Right cardiac atrium (tissue), 5 donors: ENCODE measurements at places on chromosomes 5 and 9. TPM values are rescaled to one million over a fixed set of nuclear protein-coding genes. Genes with fewer than 3 reads are reported as not detected.
A peak's percentile ranks its signal among the peaks of the same experiment; 100 is the strongest.

Gene SCAI
- total RNA-seq = 4.8 TPM

Gene CCDC171
- 1.9 TPM for total RNA-seq

Gene KCNIP1
- not detected for total RNA-seq

Gene DAB2
- total RNA-seq = 21.8 TPM

Gene P4HA2
- 103 TPM for total RNA-seq

GRCh38 chr5:14292766-14293658 lies 149.9 kb downstream of the TRIO start:
- no peak for DNase-seq

GRCh38 chr5:149445739-149446369 lies 66.8 kb upstream of the IL17B start:
- DNase-seq = peak; percentile 66

GRCh38 chr5:134088994-134089560 lies 25.4 kb upstream of the TCF7 start:
- no peak for DNase-seq

DNA sequence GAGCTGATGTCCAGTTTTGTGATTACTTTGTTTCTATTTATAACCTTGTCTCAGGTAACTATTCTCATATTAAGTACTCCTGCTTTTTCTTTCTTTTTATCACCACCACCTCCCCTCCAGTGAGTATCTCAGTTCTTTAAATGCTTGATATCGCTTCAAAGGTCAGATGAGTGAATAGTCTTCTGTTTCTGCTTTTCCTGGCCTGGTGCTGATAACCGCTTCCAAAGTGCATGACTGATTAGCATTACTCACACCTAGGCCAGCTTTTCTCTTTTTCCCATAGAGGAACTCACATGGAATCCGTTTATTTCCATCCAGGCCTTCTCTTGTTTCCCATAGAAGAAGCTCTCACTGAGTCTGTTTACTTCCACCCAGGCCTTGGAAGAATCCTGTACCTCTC lies 3.2 kb downstream of the SLC36A1 start:
- DNase-seq = no peak

- DNase-seq = no peak
Measured at GRCh38 chr5:11719888-11720481, 184.3 kb downstream of the CTNND2 start.

GRCh38 chr9:100662122-100662521 lies 84.2 kb downstream of the CAVIN4 start:
- no peak for DNase-seq

DNA sequence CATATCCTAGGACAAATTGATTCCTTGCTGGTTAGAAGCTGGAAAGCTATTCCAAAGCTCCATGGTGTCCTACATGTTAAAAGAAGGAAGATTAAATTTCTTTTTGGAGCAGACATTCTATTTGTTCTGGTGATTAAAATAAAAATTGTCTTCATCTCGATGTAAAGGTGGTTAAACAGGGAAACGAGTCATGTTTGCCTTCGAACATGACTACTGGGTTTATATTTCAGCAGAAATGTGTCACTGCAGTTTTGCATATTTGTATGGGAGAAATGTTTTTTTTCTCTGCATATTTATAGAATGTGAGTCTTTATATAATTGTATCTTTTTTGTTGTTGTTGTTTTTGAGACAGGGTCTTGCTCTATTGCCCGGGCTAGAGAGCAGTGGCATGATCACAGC lies 36.4 kb downstream of the ADAMTS12 start:
- no peak for DNase-seq

GRCh38 chr5:149747141-149747832 lies 17.2 kb downstream of the PPARGC1B start:
- DNase-seq = peak; percentile 53

GRCh38 chr9:69584759-69585158 lies 87.4 kb downstream of the APBA1 start:
- DNase-seq = no peak

DNA sequence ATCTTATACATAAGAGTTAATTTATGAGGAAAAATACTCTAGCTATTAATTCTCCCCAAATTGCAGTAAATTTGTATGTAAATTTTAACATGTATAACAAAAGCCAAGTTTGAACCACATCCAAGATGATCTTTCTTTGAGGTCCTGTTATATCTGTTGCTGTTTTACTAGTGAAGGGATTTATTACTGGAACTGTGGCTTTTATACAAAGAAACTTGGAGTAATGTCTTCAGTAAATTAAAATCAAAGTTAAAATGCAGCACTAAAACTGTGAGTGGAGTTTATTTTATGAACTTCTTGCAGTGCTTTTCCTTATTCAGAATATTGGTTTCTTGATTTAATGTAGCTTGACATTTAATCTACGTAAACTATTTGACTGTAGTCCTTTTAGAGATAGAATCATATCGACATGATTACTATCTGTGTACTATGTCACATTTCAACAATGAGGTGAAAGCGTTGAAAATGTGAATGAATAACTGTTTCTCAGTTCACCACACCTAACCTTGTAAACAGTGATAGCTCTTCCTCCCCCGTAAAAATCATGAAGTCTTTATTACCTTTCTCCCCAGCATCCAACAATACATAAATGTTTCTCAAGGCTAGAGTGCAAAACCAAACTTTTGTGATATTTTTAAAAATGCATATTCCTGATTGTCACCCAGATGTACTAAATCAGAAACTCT lies 53.2 kb upstream of the ISOC1 start:
- DNase-seq = no peak

- DNase-seq = peak; percentile 74
Measured at GRCh38 chr5:150511578-150512367, 3.8 kb downstream of the NDST1 start.

- DNase-seq = no peak
Measured at GRCh38 chr9:77901771-77902170, 129.8 kb downstream of the GNAQ start.

DNA sequence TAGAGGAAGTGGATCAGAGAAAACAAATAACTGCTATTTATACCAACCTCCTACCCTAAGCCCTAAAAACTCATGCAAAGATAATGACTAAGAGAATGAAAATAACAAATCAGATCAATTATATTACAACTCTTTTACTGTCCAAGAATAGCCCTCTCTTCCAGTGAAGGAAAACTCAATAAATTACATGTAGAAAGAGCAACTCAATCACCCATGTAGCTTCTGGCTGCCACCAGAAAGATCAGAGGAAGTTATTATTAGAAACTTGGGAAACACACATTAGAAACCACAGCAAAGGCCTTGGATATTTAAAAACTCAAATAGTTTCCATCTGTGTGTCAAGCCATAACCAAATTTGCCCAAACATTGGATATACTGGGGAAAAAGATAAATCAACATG lies 134.0 kb upstream of the TARS1 start:
- DNase-seq = no peak

GRCh38 chr9:88998503-88998902 lies 7.2 kb downstream of the S1PR3 start:
- DNase-seq = no peak

- DNase-seq = no peak
Measured at GRCh38 chr9:130167927-130168326, 4.3 kb upstream of the NCS1 start.

GRCh38 chr5:168843277-168844015 lies 264.3 kb upstream of the PANK3 start:
- no peak for DNase-seq

DNA sequence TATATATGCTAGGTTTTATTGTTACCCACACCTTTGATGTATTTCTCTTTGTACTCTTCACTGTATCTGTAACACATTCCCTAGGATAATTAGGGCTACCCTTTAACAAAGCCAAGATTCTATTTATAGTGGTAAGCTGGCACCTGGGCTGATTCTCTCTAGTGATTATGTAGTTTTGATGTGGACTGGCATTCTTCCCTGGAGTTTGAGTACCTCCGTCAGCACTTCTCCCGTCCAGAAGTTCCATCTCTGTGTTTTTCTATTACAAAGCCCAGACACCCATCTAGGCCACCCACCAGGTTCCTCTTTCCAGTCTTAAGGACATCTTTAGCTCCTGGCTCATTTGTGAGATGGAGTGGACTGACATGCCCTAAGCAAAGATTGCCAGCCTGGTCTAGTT lies 55.9 kb upstream of the CDKN2B start:
- DNase-seq = no peak

DNA sequence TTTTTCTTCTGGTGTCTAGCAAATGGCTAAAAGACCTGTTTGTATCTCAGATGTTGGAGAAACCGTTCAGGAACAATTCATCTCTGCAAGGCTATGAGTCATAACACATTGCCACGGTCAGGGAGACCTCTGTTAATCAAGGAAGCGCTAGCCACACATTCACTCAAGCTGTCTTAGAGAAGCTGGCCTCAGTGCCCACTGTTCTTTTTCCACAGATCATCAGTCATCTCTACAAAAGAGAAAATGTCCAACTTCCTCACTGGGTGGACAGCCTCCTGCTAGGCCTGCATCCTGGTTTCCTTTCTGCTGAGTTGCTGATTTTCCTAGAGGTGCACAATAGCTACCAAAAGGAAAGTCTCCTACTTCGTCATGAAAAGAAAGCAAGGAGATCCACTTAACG lies 360.5 kb downstream of the BNC2 start:
- DNase-seq = no peak

DNA sequence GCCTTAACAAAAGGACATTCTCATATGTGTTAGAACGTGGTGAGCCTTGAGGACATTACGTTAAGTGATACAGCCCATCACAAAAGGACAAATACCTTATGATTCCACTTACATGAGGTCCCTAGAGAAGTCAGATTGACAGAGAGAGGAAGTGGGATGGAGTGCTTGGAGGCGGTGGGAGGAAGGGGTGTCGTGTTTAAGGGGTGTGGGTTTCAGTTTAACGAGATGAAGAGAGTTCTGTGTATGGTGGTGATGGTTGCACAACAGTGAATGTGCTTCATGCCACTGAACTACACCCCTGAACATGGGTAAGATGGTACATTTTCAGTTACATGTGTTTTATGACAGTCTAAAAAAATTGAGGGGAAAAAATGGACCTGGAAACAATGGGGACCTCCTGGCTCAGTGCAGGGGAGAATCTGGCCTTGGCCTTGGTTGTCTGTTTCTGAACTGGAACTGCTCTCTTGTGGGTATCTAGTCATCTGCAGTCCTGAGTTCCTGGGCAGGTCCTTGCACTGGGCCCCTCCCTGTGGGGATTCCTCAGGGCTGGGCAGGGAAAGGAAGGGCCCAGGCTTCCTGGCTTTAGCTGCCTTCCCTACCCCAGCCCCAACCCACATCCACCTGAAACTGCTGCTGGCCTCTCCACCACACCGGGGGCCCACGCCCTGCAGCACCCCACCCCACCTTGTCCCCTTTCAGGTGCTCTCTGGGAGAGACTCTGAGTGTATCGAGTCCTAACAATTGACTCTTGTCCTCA lies 17.8 kb downstream of the LRRC8A start:
- DNase-seq = no peak
